ENCODE measurements at places on chromosomes 5 and 9.

DNA sequence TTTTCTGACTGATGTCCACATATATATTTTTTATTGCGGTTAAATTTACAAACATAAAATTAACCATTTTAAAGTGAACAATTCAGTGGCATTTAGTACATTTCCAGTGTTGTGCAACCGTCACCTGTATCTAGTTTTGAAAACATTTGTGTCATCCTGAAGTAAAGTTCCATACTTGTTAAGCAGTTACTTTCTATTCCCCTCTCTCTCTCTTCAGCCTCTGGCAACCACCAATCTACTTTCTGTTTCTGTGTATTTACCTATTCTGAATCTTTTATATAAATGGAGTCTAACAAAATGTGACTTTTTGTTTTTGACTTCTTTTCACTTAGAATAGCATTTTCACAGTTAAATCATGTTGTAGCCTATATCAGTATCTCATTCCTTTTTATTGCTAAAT, 480.1 kb upstream of the SMARCA2 start:
- DNase-seq, result no peak

GRCh38 chr9:133527444-133527920, 2.7 kb upstream of the MYMK start:
- no peak for DNase-seq

DNA sequence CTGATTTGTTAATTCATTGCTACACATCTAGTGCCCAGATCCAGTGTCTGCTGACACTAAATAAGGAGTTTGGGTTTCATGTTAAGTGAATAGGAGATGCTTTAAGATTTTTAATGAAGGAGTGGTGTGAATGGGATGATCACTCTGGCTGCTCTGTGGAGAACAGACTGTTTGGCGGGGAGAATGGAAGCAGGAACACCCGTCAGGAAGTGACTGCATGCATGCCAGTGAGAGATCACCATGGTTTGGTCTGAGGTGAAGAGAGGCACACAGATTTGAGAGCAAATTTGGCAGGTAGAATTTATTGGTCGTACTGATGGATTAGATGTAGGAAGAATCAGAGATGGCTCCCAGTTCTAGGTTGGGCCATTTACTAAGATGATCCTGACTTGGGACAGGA, 19.8 kb downstream of the ATP6V0E1 start:
- no peak for DNase-seq

DNA sequence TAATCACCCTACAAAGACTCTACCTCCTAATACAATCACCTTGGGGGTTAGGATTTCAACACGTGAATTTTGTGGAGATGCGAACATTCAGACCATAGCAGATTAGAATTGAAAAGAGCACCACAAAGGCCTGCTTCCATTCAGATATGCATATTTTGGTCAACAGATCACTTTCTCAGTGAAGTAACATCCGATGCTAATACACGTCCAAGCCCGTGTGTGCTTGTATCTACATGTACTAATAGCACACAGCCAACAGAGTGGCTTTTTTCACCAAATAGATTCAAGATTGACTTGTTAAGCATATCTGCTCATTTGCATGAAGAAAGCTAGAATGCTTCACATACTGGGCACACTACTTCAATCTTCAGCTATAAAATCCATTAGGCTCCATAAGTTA, 35.6 kb upstream of the SSBP2 start:
- no peak for DNase-seq

DNA sequence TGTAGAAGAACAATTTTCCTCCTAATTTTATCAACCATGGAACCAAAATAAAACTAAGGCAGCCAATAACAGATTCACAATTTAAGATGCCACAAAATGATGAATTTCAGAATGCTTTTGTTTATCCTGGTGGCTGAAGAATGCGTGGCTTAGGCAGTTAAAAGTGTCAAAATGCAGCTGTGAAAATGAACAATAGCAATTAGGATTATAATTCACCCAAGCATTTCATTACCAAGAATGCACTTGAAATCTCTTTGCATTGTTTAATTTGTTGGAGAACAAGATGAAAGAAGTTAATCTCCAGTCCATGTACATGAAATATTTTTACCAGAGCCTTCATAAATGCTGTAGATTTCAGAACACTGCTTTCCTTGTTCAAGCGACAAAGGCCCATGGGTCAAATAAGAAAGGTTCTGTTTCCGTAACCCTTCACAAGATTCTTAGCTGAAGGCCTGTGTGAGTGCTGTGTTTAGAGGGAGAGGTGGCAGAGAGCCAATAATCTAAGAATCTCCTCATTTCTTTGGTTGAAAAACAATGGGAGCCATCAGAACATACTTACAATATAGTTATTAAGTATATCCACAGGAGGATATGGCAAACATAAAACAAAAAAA, 39.3 kb downstream of the CLINT1 start:
- no peak for DNase-seq

DNA sequence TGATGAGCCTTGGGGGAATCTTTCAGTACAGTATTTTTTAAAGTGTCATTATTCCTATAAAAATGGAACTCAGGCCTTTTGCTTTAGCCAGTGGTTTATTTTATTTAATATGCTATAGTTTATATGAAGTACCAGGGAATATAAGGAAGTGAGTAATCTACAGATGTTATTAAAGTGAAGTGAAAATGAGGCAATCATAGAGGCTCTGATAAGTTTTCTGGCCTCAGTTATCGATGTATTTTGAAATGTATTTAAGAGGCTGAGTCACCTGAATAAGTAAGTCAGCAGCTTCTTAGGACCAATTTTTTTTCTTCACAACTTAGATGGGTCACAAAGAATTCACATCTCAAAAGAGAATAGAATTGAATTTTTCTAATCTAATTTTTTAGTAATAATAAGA, 829.0 kb downstream of the DNAH5 start:
- DNase-seq, result no peak

DNA sequence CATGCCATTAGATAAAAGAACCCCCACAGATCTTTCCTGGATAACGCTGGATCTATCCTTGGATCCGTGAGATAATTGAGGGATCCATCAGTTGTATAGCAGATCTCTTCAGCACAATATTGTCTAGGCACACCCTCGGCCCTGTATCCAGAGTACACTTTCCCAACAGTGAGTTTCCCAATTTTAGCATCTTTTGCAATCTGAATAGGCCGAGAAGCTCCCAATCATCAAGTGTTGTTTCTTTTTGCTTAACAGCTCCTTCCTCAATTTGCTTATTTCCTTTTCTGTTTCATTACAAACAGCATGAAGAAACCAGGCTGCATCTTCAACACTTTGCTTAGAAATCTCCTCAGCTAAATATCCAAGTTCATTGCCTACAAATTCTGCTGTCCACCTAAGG, 4.4 kb upstream of the SPTLC1 start:
- no peak for DNase-seq

DNA sequence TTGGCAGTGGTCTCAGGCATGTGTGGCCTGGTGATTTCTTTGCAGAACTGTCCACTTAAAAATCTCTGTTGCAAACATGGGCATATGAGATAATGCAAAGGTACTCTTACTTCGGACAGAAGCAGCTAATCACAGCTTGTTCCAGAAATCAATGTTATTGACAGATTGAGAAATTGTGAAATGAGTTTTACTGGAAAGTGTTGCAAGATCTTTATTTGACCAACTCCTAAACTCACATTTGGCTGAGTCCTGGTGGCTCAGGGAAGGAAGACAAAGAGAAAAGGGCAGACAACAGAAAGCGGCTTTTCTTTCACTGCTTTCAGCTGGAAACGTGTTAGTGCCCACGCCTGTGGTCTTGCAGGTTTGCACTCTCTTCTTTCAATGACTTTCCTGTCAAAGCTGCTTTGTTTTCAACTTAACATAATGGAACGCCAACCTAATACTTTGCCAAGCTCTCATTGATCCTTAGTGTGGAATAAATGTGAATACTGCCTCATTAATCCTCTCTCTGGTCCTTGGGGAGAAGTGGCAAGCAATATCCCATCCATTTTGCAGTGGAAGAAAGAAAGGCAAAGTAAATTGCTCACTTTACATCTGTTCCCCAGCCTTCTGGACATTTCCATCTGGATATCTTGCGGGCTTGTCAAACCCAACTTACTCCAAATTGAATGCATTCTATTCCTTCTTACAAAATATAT, 586.4 kb downstream of the LRRC70 start:
- DNase-seq, result no peak

- DNase-seq, result peak; percentile 88
These were observed 32.2 kb downstream of the NDUFA8 start for GRCh38 chr9:122127396-122127798.

DNA sequence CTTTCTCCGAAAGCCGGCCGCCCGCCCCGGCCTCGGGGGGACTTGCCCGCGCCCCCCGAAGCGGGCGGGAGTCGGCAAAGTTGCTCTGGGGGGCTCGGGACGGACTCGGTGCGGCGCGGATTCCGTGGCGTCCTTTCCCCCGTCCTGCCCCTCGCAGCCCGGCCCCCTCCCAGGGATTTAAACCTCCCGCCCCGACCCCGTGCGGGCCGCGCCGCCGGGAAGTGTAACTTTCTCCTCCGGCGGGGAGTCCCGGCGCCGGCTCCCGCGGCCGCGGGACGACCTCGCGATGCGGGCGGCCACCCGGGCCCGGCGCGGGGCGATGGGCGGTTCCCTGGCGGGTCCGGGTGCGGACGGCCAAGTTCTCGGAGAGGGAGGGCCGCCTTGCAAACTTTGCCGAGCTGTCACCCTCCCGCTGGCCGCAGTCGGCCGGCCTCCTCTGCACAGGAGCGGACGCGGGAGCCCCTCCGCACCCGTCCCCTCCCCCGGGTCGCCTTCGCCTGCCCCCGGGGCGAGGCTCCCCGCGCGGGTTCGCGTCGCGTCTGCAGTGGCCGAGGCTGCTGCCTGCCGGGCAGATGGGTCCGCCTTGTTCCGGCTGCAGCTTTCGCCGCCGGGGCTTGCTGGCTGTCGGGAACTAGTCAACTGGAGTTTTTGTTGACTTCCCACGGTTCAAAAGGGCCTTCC, 732 bp downstream of the PBX3 start:
- DNase-seq, result no peak

- DNase-seq, result no peak
These were observed 259.8 kb downstream of the ARRDC3 start for GRCh38 chr5:91123291-91123690.

DNA sequence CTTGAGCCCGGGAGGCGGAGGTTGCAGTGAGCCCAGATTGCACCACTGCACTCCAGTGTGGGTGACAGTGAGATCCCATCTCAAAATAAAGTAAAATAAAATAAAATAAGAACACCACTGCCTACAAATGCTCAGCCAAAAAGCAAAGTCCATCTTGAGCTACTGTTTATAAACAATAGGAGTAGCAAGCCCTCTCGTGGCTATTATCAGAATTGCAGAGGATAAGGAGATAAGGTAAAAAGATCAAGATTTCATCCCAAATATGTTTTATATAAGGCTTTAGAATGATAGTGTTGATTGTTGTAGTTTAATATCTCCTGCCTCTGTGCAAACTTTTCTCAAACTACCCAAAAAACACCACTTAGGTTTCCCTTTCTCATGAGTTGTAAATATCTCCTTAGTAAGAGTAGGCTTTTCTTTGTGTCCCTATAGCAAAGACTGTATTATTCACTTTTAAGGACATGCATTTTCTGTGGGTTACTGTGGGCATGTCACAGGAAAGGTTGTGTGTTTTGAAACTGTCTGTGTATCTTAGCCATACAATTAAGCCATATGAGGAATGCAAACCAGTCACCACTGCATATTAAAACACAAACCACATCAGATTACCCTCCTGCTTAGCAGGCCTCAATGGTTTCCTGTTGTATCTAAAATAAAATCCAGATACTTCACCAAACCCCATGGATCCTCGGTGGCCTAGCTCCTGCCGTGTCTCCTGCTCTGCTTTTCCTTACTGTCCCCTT, 31.8 kb upstream of the CKS2 start:
- DNase-seq, result no peak

DNA sequence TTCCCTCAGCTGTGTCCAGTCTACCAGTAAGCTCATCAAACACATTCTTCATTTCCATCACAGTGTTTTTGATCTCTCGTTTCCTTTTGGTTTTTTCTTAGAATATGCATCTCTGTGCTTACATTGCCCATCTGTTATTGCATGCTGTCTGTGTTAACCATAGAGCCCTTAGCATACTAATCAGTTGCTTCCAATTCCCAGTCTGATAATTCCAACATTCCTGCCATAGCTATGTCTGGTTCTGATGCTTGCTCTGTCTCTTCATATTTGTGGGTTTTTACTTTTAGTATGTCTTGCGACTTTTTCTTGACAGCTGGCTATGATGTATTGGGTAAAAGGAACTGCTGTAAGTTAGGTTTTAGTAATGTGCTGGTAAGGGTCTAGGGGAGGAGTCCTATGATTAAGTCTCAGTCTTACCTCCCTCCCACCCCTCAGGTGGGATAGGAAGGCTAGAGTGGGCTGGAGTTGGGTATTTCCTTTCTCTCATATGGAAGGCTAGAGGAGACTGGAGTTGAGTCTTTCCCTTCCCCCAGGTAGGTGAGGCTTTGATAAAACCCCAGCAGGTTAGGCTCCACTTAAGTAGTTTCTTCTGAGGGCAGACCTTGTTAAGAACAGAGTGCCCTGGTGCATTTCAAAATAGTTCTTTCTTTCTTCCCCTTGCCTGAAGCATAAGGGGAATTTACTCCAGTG, 99.1 kb upstream of the RASGRF2 start:
- no peak for DNase-seq

DNA sequence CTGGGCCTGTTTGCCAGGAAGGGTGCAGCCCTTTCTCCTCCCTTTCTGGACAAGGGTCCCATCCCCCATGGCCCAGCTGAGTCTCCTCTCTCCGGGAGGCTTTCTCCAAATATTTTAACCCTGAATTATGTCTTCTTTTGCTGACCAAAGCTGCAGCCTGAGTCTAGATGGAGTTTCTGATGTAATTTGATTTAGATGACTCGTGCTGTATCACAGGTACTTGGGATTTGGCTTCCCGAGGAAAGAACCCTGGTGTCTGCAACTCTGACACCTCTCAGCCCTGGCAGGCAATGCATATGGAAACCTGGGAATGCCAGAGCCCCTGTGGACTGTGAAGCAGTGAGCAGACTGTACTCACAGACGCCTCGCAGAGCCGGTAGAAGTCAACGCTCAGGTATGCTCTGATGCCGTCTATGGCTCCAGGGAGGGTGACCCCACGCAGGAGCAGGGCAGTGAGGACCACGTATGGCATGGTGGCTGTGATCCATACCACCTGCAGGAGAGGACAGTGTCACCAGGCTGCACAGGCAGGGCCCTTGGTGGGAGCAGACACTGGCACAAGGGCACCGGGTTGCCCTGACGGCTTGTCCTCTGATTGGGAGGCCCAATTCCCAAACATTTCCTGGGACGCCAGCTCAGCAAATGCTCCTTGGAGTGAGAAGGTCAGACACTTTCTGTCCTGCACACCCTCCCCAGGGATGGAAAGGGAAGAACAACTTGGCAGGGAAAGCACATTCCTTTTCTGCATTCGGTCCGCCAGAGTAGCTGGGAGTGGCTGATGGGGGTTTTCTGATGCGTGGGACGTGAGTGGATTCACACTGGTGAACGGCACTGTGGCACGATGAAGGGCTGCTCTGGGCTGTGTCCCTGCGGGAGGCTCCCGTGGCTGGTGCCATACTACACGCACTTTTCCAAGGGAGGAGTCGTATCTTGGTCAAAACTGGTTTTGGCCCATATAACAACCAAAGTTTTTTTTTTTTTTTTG, 24.7 kb downstream of the SLC6A3 start:
- no peak for DNase-seq

All from dorsolateral prefrontal cortex (tissue), 122 donors.